ENCODE measurements at places on chromosomes 1 and 21.

- DNase-seq = no peak
Measured at GRCh38 chr1:197519741-197520334, 251.8 kb downstream of the CRB1 start.

- DNase-seq = no peak
Measured at GRCh38 chr1:203244776-203245175, 15.3 kb upstream of the CHIT1 start.

GRCh38 chr21:32162727-32163320 is 116.0 kb downstream of the MIS18A start:
- DNase-seq = no peak

DNA sequence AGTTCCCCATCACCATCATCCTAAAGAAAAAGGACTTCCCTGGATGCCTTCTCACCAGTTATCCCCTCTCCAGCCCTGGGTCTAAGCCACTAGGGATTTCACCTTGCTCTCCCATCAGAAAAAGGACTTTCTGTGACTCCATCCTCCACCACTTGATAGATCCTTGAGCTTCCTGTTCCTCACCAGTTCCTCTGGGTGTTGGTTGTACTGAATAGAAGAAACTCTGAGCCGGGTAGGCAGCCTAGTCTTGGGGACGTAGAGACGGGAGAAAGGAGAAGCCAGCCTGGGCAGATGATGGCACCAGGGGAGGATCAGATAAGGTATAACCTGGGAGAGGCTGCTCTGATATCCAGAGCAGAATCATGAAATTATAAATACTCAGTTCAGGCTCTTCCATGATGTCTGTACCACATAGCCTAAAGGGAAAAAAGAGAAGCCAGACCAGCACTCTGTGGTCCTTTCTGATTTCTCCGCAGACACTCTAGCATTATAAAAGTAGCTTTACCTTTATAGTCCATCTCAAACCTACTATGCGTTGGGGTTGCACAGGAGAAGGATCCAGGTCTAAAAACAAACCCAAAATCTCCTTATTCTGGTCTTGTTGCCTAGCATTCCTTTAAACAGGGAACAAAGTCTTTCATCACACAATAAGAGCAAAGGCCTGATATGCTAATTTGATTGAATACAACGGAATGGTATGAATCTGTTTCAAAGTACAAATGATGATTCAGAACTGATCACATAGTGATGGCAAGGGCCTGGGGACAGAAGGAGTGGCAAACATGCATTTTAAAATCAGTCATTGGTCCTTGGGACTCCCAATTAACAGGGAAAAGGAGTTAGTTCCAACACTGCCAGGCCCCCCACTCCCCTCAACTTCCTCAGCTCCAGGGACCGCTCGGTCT is 1.2 kb upstream of the CD34 start:
- DNase-seq = no peak

GRCh38 chr1:118578276-118578675 is 393.2 kb upstream of the SPAG17 start:
- DNase-seq = no peak

DNA sequence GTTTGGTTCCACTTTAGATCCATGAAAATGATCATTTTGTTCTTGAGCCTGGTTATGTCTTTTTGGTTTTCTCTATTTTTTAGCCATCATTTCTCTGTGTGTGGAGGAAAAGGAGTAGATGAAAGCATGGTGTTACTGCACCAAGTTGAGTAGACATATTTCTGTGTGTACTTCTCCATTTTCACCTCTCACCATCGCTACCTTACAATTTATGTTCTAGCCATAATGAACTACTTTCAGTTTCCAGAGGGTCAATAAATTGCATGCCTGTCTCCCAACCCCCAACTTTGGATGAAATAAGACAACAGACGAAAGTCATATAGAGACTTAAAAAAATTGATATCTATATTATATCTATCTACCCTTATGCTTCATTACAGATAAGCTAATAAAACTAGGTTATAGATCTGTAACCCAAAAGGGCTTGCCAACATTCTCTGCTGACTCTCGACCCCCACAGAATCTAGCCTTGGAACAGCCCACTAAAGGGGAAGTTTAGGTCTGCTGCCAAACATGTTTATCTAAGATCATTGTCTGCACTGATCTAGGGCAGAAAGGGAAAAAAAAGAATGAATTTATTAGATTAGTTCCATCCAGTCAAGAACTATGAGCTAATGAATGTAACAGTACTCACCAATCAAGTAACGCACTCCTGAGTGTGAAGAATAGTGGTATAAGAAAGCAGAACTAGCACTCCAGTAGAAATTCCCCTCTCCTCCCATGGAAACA is 7.5 kb upstream of the MAN1A2 start:
- DNase-seq = no peak

DNA sequence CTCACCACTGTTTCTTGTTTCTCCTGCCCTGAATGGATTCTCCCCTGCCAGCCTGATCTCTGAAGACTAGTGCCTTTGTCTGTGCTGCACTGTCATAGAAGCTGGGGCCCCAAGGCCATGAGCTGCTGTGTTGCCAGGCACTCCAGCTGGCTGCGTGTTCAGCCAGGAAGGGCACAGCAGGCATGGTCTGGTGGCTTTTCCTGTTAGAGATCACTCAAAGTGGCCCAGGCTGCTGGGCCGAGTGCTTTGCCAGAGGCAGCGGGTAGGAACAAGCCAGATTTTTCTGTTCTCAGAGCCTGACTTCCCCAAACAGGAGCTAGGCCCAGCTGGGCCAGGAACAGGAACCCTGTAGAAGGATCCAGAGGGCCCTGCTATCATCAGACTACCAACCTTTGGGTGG is 5.2 kb downstream of the ADPRS start:
- DNase-seq = no peak

GRCh38 chr1:119662034-119662437 is 14.0 kb upstream of the ZNF697 start:
- no peak for DNase-seq

DNA sequence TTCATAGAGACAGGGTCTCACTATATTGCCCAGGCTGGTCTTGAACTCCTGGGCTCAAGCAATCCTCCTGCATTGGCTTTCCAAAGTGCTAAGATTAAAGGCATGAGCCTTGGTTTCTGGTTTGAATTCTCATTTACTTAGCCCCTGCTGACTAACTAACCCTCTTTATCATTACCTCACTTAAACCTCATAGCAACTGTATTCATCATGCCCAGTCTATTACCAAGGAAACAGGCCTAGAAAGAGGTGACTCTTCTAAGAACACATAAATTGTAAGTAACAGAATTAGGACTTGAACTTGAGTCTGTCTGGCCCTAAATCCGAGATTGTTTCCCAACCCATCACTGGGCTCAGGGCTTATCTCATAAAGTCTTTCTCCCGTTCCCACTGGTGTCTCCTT is 44.2 kb downstream of the TMEM53 start:
- no peak for DNase-seq

DNA sequence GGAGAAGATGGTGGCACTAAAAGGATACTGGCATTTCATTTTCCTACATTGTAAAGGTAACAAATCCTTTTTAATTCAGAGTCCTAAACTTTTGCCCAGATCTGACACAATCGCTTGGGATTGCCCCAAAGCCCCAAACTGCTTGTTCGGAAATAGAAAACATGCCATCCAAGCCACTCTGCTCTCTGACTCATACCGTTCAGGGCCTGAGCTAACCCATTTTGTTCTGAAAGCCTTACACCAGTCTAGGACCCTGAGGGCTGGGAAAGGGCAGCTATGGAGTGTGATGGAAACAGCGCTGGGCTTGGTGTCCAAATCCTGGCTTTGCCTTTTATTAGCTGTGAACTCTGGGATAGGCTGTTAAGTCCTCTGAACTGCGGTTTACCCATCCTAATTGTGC is 159.4 kb upstream of the UBE2U start:
- no peak for DNase-seq

- no peak for DNase-seq
Measured at GRCh38 chr1:15326691-15327588, 79.9 kb downstream of the FHAD1 start.

DNA sequence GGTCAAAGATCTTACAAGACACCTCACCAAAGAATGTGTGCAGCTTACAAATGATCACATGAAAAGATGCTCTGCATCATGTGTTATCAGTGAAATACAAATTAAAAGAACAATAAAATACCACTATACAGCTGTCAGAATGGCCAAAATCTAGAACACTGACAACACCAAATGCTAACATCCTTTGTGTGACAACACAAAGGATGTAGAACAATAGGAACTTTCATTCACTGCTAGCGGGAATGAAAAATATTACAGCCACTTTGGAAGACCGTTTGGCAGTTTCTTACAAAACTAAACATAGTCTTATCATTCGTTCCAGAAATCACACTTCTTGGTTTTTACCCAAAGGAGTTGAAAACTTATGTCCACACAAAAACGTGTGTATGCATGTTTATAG is 20.6 kb upstream of the SELP start:
- DNase-seq = no peak

DNA sequence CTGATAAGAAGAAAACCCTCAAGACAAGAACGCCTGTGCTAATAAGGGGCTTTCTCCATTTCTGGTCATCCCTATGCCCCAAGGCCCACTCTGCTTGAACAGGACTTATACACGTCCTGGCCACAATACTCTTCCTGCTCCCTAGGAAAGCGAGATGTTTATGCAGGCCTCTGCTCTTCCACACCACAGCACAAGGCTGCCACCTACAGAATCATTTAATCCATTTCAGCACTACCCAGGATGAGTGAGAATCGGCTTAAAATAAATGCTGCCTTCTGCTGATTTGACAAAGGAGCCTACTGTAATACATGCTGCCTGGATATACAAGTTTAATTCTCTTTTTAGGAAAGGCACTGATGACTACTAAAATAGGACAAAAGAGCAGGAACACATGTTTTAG is 29.4 kb downstream of the FRRS1 start:
- DNase-seq = no peak

DNA sequence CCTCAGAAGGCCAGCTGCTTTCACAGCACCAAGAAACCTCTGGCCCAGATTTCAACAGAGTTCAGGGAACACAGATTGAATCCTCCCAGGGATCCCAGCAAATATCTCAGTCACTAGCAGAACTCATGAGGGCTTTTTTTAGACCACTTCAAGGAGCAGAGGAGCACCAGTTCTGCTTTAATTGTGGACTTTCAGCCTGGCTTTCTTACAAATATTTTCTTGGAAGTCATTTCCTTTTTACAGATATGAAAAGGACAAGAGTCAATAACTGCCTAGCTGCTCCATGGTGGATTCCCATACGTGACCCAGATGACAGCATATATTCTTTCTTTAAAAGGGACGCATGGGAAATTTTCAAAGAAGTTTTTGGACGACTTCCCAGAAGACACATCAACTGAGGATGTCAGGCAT is 6.4 kb upstream of the LRRC8B start:
- no peak for DNase-seq

Measured in stimulated activated CD8-positive, alpha-beta memory T cell treated with anti-CD3 and anti-CD28 coated beads, Interleukin-4, amount 100 ng/mL, for 4 hours (primary cell).